Vein endothelial cell (primary cell): ENCODE measurements at places on chromosomes 12 and 14. TPM values are rescaled to one million over a fixed set of nuclear protein-coding genes. Genes with fewer than 3 reads are reported as not detected.

The DEPDC4 gene
- total RNA-seq: 1.7 TPM in 1 of 2 replicates, not detected in the other

The FLRT2 gene
- total RNA-seq: 254 and 342 TPM in 2 replicates

The ST8SIA1 gene
- total RNA-seq: under 0.01 TPM in 1 of 2 replicates, not detected in the other

The CLIP1 gene
- total RNA-seq: 58.1 and 67.9 TPM in 2 replicates

The PTPRR gene
- 0.38 and 0.65 TPM in 2 replicates for total RNA-seq

The MOAP1 gene
- total RNA-seq: 16.7 and 17.5 TPM in 2 replicates

The GARIN6 gene
- total RNA-seq: not detected in 2 replicates

The CIROP gene
- total RNA-seq: not detected in 2 replicates

The SCN8A gene
- total RNA-seq: 2.5 and 4.9 TPM in 2 replicates

The NYNRIN gene
- 14.6 and 28.7 TPM in 2 replicates for total RNA-seq

The GPRC5D gene
- 0.38 TPM in 1 of 2 replicates, not detected in the other for total RNA-seq

The BRAP gene
- total RNA-seq: 18.9 and 23.2 TPM in 2 replicates

The SMCO3 gene
- 0.10 and 0.65 TPM in 2 replicates for total RNA-seq

The SLC10A1 gene
- not detected in 2 replicates for total RNA-seq

The ASCL1 gene
- total RNA-seq: not detected in 2 replicates

The SOCS2 gene
- 12.1 and 20.8 TPM in 2 replicates for total RNA-seq

The SRRM4 gene
- total RNA-seq: not detected in 2 replicates

The TAS2R9 gene
- total RNA-seq: 0.19 TPM in 1 of 2 replicates, not detected in the other

The SERPINA5 gene
- total RNA-seq: 0.19 and 0.98 TPM in 2 replicates

The ACOT6 gene
- 0.29 TPM in 1 of 2 replicates, not detected in the other for total RNA-seq

The LTB4R2 gene
- 6.5 and 10.6 TPM in 2 replicates for total RNA-seq

The ARHGEF25 gene
- total RNA-seq: 0.10 and 0.98 TPM in 2 replicates

The CCDC38 gene
- 0.10 TPM in 1 of 2 replicates, not detected in the other for total RNA-seq
